ENCODE measurements at places on chromosomes 7 and 10.

DNA sequence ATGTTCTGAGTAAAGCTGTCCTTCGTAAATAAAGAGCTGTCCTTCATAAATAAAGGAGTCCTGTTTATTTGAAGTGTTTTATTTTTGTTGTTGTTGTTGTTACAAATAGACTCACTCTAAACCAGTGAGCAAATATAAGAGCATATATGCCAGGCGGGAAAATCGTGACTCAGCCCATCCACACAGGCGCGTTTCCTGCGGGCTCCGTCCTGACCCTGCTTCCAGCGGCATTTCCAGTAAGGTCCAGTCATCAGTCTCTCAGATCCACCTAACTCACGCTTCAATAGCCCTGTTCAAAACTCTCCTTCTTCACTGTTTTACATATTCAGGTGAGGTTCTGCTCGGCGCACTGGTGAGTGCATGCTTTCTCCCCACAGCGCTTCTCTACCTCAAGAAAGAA, 277.2 kb upstream of the ADARB2 start:
- DNase-seq, result no peak

- DNase-seq, result no peak
Observed at GRCh38 chr10:71233482-71233892, 21.1 kb downstream of the UNC5B start.

GRCh38 chr7:30422922-30423321, 55.7 kb downstream of the NOD1 start:
- no peak for DNase-seq

- peak; percentile 37 for DNase-seq
Observed at GRCh38 chr7:70694434-70694970, 437.4 kb upstream of the GALNT17 start.

DNA sequence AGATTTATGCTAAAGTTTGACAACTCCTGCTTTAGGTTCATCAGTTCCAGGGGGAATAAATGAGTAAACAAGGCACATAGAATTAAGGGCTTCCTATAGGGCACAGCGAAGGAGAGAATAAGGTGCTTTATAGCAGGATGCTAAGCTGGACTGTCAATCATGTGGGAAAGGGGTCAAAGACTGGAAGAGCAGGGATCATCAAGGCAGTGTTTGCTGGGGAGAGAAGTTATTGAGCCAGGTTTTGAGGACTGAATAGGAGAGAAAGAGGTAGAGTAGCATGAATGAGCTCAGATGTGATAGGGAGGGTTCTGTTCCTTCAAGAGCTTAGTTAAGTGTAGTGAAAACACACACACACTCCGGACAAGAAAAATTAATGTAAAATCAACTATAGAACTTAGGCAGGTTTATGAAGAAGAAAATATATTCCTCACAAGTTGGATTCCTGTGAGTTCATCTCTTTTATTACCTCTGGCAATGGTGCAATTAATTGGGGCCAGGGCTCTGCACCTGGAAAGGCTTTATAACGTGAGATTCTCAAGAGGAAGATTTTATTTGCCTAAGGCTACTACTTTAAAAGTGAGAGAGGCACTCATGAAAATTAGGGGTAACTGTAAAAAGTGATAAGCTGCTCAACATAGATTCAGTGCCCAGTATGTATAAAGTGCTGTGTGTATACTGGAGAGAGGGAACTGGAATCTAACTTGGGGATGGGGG, 222.4 kb downstream of the AUTS2 start:
- no peak for DNase-seq

GRCh38 chr10:22673785-22674572, 40.4 kb downstream of the PIP4K2A start:
- no peak for DNase-seq

DNA sequence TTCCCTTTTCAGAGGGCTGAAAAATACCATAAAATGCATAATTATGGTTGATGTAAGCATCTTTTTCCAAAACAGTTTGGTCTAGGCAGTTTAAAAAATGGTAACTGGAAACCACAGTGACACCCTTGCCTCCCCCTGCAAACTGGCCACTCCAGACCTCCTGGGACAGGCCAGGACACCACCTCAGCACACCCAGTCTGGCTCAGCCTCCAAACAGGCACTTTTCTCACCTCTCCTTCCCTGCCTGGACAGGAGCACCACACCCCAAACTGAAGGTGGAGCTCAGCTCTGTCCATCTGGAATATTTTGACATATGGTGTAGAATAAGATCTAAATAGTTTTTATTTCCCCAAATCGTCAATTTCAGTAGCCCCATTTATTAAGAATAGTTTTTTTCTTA, 78.5 kb downstream of the CDK14 start:
- no peak for DNase-seq

GRCh38 chr10:102230861-102231356, 4.8 kb downstream of the ELOVL3 start:
- peak; percentile 59 for DNase-seq

DNA sequence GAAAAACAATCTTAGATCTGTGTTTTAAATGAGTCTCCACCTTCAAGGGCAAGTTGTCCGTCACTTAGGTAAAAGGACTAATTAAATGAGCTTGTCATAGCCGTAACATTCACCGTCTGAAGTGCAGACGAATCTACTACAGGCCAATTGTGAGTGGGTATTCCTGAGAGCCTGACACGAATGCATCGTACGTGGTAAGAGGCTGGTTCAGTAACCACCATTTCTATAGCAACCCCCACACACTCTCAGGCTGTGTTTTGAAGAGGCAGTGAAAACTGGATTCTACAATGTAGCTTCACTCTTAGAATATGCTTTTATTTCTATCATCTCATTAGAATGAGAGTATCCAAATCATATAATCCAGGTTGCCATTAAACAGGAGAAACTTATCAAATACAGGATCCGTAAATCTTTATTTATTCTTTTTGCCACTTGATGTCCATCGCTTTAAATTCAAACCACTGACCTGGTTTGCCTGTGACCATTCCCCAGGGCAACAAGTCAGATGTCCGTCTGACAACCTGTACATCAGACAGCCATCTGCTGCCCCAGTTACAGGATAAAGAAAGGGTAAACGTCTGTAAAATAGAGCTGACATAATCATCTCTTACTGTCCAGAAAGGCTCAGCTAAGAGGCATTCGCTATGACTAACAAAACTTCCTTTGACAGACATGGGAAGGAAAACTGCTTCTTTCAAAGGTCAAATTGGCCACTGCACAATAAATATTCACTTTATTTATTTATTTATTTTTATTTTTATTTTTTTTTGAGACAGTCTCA, 70.3 kb upstream of the NMT2 start:
- DNase-seq, result no peak

GRCh38 chr7:32891043-32891799, at the start of gene KBTBD2:
Gene KBTBD2, minus strand, starts transcription at chr7:32891760. Its CDS starts 12,156 bp downstream, at chr7:32879604.
- DNase-seq, result peak; percentile 90

- DNase-seq, result no peak
Observed at GRCh38 chr7:138608275-138608674, 92.9 kb downstream of the SVOPL start.

DNA sequence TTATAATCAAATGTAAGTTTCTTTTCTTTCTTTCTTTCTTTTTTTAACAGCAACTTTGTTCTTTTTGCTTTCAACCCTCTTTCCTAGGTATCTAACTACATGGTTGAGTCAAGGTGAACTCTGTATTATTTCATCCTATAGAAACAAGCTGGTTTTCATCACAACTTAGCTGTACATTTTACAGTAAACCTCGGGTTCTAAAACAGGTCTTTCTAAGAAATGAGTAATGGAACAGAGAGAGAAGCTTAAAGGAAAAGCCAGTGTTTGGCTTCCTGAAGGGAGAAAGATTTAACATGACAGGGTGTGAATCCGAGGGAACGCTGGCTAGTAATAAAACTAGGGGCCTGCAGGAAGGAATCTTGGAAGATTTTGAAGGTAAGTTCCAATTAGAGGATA, 143.4 kb upstream of the ITGB1 start:
- no peak for DNase-seq

DNA sequence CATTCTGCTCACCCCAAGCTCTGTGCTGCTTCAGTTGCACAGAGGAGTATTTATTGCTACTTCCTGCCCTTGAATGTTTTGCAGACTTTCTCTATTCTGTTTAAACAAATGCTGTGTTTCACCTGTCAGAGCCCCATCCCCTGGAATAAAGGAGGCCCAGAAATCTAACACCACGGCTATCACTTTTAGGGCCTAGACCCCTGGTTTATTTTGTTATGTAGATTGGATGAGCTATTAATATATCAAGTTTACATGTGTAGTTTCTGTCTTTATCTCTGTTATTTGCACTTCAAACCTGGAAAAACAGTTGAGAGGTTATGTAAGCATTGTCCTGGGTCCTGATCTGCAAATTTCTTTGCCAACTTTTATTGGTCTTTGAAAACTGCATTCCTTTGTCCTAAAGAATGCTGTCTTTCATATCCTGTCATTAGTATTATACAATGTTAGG, 630.1 kb downstream of the PARD3 start:
- no peak for DNase-seq

- no peak for DNase-seq
Observed at GRCh38 chr10:239109-239508, 103.9 kb downstream of the ZMYND11 start.

- no peak for DNase-seq
Observed at GRCh38 chr10:97752956-97753355, 16.0 kb downstream of the ZFYVE27 start.

DNA sequence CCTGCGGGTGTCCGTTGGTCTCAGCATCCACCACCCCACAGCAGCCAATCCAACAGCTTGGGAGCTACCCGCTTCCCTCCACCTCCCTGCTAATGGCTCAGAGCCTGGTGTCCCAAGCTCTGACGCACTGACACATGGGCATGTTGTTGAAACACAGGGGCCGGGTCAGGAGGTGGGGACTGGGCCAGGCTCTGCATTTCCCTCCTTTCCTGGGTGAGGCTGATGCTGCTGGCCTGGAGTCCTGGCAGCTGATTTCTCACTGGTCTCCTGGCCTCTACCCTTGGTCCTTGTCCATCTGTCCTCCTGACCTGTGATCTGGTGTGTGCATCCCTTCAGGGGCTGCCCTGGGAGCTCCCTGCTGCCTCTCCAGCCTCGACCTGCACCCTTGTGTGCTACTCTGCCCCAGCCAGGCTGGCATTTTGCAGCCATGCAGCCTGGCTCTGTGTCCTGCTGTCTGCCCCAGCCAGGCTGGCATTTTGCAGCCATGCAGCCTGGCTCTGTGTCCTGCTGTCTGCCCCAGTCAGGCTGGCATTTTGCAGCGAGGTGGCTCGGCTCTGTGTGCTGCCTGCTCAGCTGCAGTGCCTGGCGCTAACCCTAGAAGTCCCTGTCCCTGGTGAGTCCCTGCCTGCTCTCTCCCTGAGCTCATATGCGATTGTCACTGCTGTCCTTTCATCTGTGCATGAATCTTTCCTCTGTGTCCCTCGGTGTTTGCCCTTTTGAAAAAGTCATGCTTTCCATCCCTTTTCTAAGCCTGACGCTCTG, 14.0 kb downstream of the AMZ1 start:
- no peak for DNase-seq

DNA sequence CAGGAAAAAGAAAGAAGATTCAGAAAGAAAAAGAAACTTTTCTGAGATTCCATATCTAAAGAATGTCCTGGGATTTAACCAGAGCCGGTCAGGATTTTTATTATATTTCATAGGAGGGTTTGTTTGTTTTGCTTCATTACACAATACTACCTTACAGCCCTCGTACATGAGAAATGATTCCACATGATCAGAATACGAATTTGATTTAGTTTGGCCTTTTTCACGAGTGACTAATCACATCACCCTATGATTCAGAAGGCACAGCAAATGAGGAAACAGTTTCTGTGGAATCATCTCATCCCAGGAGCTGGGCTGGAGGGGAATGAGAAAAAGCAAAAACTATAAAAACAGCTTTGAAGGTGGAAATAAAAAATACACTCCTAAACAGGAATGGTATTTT, 54.7 kb upstream of the VWC2 start:
- DNase-seq, result no peak

Data from CD4-positive, alpha-beta T cell treated with Interleukin-12 subunit alpha and Interleukin-12 subunit beta, for 1 hour (primary cell).